ENCODE measurements at places on chromosomes 12 and 14.

DNA sequence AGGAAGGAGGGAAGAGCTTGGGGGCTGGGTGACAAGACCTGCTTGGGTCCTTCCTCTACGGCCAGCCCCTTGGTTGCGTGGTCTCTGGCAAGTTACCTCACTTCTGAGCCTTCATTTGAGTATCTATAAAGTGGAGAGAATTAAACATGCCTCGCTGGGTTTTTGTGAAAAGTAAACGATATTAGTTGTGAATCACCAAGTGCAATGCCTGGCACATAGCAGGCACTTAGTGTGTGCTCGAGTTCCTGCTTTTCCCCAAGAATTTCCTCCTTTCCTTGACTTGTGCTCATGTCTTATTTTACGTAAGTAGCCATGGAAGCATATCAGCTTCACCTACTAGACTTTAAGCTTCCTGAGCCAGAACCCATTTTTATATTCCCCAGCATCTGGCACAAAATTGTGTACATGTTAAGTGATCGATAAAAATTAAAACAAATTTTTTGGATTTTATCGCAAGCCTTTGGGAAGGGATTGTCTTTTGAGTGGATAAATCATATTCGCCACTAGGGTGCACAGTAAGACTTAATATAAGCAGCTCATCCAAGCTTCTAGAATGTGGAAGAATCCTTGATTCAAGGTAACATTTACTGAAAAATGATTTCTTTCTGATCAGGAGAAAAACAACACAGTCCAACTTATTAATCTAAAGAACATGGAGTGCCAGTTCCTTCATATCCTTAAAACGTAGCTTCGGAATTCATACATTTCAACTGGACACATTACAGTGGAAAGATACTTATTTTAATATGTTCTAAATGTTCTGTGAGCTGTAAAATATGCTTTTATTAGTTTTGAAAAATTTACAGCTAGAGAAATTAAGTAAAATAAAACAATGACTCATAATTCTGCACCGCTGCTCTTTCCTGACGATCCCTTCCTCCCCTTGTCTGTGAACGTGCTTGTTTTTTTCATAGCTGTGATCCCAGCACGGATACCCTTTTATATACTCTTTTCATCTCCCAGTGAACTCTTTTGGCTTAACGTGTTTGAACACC lies 62.0 kb downstream of the SLC25A47 start:
- no peak for DNase-seq

DNA sequence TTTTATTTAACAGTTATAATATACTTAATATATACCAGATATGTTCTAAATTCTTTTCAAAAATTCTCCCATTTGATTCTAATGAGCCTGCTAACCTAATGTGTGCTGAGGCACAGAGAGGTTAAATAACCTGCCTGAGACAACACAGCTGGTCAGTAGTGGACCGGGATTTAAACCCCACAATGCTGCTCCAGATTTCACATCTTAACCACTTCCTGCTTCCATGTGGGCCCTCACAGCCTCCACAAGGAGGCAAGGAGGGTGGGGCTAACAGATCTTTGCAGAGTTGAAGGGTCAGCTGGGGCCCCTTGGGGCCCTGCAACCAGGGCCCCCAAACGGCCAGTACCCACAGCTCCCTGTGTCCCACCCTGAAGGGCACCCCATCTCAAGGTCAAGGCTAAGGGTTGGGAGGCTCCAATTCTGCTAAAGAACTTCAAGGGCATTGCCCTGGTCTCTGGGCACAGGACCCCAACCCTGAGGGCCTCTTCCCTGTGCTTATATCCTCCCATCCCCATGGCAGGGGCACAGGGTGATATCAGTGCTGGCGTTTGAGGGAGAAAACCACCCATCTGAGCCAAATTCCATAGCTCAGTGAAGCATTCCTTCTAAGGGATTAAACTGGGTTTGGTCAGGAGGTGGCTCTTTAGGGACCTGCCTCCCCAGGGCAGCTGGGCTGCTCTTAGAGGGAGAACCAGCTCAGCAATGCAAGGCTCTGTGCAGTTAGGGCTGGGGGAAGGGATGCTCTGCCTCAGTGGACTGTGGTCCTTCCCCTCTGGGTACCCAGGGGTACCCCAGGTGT lies 2.2 kb downstream of the KRT80 start:
- DNase-seq, result no peak

DNA sequence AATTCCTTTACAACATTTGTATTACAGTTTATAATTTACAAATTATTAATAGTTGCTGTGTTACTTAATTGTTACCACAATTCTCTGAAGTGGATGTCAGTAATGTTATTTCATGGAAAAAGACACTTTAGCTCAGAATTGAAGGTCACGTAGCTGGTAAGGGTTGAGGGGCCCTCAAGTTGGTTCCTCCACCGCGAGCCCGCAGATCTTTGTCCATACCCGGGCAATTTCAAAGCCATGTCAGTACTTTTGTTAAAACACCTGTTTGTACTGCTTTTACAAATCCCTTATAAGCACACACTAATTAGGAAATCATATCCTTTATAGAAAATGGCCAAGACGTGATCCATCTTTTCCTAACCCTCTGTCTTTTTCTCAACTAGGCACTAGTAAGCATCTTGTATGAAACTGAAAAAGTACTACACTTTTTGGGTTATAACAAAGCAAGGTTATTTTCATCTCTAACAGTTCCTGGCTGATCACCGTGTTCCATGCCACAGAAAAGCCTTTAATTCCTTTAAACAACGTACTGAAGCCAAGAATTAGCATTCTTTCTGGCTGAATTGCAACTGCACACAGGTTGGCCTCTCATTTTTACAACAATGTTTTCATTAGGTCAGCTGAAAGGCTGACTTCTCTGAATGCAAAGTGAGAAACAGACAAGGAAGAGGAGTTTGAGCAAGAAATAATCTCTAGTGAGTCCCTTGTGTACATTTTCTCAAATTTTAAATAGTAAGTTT lies 76.1 kb downstream of the CNTN1 start:
- no peak for DNase-seq

- DNase-seq, result peak; percentile 23
These were observed 9.9 kb upstream of the GYS2 start for GRCh38 chr12:21614506-21614905.

DNA sequence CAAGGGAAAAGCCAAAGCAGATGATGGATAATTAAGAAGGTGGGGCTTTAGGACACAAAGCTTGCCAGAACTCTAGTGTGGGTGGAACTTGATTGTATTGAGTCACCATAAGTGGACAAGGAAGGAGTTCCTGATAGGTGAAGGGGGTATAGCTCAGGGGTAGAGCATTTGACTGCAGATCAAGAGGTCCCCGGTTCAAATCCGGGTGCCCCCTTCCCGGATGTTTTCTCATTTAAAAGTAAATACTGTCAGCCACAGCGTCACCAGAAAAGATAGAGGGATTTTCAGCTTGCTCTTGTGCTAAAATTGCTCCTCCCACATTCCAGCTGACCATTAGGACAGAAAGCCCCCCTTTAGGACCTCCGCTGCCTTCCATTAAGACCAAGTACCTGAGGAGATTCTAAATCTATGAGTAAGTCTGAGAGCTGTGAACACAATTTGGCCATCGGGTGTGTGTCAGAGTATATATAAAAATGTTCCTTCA lies 36.6 kb downstream of the DCAF4 start:
- no peak for DNase-seq

DNA sequence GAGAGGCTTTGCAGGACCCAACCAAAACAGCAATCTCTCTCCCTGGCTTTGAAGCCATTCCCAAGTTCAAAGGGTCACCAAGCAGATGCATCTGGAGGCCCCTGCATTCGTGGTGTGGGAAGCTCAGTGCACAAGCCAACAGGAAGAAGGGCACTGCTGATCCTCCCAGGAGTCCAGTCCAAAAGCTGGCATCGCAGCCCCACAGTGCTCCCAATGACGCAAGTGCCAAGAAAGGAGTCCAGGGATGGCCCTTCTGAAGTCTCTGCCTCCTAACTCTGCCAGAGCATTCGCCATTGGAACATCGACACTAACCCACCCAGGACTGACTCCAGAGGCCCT lies 25.1 kb downstream of the PXN start:
- no peak for DNase-seq

- peak; percentile 55 for DNase-seq
These were observed 479 bp downstream of the GPR135 start for GRCh38 chr14:59464486-59465315.

- no peak for DNase-seq
These were observed 50.9 kb downstream of the CLIP1 start for GRCh38 chr12:122371475-122372045.

GRCh38 chr14:86357119-86357518 lies 827.2 kb downstream of the FLRT2 start:
- DNase-seq, result no peak

DNA sequence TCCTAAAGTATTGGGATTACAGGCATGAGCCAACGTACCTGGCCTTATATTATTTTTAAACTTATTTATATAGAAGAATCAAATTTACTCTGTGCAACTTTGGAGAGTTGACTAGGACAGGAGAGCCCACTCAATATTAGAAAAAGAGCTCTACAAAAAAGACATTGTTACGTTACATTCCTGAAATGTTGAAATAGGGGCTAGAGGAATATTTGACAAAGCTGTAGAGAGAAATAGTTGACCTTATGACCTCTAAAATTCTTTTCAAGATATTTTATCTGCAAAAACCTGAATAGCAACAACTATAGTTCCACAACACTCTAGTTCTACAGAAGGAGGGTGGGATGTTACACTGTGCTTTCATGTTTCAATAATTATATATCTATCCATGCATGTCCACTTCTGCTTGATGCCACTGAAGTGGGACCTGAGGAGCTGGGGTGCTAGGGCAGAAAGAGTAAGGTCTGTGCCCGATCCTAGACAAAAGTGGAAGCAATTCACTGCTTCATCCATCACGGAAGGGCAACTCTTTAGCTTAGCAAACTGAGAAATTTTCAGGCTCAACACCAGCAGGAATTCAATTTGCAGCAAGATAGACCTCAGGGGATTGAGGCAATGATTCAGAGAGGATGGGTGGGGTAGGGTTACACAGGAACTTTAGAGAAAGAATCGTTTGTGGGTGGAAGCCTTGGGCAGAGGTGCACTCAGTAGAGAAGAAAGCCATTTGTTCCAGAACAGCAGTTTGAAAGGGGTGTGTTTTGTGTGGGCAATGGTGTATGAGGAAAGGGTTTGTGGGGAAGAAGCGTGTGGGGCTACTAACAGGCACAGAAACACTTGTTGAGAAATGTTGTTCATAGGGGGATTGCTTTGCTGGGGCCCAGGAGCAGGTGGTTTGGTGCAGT lies 16.0 kb upstream of the RNASE10 start:
- peak; percentile 31 for DNase-seq

GRCh38 chr14:23569443-23570151 lies 2.0 kb upstream of the AP1G2 start:
- no peak for DNase-seq

GRCh38 chr12:38878333-38878705 lies 27.1 kb downstream of the CPNE8 start:
- DNase-seq, result no peak

- peak; percentile 45 for DNase-seq
These were observed 790 bp downstream of the DYNC1H1 start for GRCh38 chr14:101965181-101965544.

DNA sequence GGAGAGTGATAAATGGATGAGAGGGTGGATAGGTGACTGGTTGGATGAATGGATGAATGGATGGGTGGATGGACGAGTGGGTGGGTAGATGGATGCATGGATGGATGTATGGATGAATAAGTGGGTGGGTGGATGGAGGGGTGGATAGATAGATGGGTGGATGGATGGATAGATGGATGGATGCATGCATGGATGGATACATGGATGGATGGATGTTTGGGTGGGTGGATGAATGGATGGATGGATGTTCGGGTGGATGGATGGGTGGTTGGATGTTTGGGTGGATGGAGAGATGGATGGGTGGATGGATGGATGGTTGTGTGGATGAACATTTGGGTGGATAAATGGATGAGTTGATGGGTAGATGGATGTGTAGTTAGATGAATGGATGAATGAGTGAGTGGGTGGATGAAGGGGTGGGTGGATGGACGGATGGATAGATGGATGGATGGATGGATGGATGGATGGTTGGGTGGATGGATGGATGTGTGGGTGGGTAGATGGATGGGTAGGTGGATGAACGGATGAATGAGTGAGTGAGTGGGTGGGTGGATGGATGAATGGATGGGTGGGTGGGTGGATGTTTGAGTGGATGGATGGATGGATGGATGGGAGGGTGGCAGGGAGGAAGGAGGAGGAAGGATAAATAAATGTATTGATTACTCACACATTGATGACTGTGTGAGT lies 9.7 kb upstream of the TMEM179 start:
- no peak for DNase-seq

- no peak for DNase-seq
These were observed 98.0 kb downstream of the GCH1 start for GRCh38 chr14:54804538-54805041.

- DNase-seq, result no peak
These were observed 210.3 kb upstream of the SFSWAP start for GRCh38 chr12:131500564-131500963.

GRCh38 chr14:34833549-34834523 lies 41.3 kb downstream of the BAZ1A start:
- no peak for DNase-seq

Measured in stimulated activated naive CD4-positive, alpha-beta T cell (primary cell).